Stomach (tissue), 19 donors: ENCODE measurements at places on chromosomes 3 and 15.

- DNase-seq = peak; percentile 74
These were observed 778 bp upstream of the AP4E1 start for GRCh38 chr15:50907601-50908208.

- DNase-seq = no peak
These were observed 18.1 kb downstream of the CRYBG3 start for GRCh38 chr3:97839944-97840343.

DNA sequence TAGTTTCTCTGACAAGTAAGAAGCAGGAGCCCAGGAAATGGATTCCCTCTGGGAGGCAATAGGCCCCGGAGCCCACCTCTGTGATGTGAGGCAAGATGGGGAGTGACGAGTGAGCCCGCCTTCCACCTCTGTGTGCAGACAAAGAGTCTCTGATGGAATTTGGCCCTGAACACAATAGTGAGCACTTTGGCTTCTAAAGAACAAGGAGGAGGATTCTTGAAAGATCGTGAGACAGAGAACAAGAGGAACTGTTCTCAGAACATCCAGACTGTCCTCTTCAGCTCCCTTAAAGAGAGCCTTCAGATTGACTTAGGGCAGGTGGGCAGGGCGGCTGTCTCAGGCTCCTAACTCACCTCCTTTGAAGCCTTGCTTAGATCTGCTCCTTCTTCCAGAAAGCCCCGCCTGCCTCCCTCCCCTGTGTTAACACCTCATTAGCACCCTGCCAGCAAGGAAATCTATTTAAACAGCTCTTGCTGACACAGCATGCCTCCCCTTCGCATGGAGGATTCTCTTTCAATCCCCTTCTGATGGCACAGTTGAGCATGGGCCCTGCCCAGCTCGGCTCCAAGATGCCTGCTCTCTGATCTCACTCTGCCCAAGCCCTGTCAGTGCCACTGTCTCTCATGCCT lies 430.3 kb downstream of the NTRK3 start:
- no peak for DNase-seq

GRCh38 chr15:56929933-56930332 lies 11.5 kb downstream of the TCF12 start:
- DNase-seq = no peak

DNA sequence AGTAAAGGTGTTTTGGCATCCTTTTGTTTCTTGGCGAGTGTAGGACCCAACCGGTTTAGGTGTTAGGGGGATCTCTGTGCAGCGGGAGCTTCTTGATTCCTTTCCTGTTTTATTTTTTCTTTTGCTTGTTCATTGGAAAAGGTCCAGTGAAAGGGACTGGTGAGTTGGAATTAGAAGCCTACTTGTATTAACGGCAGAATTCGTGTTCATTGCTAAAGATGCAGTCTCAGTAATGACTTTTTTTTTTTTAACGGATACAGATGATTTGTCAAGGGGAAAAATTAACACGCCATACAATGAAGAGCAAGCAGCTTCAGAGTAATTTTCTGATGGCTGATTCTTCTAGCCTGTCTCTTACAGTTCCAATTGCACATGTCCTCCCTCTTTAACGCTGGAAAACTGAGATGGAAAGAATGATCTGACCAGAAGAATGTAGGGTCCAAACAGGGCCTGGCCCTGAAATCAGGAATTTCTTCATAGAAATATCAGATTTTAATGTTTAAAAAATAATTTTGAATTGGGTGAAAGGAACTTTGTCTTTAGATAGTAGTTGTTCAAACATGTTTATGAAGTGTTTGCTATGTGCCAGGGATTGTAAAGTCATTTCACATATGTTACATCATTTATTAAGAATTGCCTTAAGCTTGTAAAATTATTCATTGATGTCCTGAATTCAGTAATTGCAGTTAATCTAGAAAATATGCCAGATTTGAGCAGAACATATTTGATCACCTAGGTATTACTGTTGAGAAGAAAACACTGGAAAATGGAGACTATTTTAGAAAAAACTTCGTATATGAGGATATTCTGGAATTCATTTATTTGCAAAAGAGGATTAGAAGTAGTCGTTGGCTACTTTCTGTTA lies 1.4 kb downstream of the MAPK6 start:
- DNase-seq = no peak

GRCh38 chr3:33215739-33216138 lies 2.9 kb downstream of the SUSD5 start:
- no peak for DNase-seq

DNA sequence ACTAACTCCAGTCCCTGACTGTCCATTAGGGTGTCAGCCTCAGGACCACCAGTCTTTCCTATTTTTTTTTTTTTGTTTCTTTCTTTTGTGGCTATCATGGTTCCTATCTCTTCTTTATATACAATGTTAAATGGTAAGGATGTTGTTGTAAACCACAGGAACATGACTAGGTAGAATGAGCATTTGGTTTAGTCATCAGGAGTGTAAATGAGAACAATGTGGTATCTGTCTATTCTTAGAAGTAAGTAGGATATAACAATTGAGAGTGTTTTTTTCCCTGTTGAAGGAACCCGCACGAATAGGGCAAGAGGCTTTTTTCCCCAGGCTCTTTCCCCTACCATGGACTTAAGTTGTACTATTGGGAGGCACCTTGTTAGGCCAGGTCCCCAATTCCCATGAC lies 880.3 kb upstream of the GBE1 start:
- no peak for DNase-seq

DNA sequence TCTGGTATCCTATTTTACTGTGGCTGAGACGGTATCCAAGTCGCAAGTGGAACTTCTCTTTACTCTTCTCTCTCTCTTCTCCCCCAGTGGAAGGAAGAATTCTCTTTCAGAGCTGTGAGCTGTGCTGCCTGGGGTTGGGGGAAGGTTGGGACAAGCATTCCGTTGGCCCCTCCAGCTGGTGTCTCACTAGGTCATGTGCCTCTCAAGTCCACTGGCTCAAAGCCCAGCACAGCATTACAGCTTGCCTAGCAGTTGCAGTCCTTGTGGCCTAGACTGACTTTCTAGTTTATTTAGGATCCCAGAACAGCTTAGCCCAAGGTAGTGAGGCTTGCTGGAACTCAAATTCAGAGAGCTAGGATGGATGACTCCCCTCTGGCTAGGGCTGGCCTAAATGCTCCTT lies 76.1 kb upstream of the SPATA16 start:
- no peak for DNase-seq

DNA sequence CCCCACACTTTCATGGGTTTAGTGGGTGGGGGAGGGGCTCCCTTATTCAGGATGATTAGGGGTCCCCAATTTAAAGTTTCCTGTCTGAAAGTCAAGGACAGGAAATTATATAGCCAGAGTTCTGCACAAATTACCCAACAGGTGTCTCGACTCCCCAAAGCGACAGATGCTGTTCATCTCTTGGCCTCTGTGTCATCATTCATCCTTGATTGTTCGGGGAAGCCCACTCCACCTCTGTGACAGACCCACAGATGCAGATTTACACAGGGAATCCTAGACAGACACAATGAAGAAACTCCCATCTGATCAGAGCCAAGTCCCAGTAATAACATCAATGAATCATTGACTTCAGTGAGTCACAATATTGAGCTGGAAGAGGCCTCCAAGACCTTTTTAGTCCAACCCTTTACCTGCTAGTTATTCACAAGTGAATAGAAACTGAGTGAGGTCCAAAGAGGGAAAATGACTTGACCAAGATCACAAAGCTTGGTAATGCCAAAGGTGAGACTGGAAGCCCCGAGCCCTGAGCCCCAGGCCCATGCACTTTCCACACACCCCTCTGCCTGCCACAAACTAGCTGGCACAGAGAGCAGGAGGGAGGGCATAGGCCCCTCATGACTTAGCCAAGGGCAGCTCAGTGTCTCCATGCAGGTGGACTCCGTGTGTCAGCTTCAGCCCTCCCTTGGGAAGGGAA lies 7.9 kb upstream of the SRP14 start:
- no peak for DNase-seq

- no peak for DNase-seq
These were observed 178.8 kb downstream of the KLHL25 start for GRCh38 chr15:85615930-85616329.

DNA sequence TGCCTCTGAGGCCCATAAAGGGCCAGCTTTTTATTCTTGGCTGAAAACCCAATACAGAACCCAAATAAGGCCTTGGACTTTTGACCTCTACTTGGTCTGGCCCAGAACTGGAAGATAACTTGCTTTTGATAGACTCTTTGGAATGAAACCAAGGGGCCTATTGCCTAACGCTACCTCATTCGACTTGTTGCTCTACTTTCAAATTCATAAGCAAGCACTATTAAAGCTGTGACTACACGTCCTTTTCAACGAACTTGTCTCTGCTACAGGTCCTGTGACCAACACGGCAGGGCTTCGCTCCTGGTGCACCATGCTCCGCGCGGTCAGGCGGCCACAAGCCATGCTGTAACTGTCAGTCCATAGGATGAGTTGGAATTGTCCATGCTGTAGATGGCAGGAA lies 385.4 kb downstream of the MFSD1 start:
- DNase-seq = peak; percentile 15

- DNase-seq = no peak
These were observed 28.1 kb upstream of the INSYN1 start for GRCh38 chr15:73781038-73781925.

GRCh38 chr3:37726525-37727290 lies 135.0 kb upstream of the CTDSPL start:
- no peak for DNase-seq

DNA sequence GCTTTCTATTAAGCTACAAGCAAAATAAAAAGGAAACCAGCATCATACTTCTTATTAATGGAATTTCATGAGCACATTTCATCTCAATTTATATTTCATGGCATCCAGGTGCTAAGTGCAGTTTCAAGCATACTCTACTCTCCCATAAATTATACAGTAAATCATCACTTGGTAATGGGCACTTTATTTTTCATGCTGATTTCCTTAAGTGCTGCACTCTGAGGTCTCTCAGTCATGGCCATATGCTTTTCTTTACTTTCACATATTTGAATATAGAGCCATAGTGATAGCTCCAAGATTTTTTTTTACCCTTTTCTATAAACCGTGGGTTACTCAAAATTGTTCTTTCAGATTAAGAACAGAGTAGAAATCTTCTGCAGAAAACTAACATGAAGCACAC lies 1505.7 kb upstream of the CADM2 start:
- DNase-seq = no peak
